ENCODE measurements at places on chromosomes 6 and 20. TPM values are rescaled to one million over a fixed set of nuclear protein-coding genes. Genes with fewer than 3 reads are reported as not detected.

HCRTR2 gene
- total RNA-seq: not detected

ECT2L gene
- under 0.01 TPM for total RNA-seq

RAB44 gene
- not detected for total RNA-seq

TCF15 gene
- total RNA-seq: not detected

PTCRA gene
- not detected for total RNA-seq

RBPJL gene
- total RNA-seq: not detected

ZC2HC1B gene
- not detected for total RNA-seq

E2F1 gene
- total RNA-seq: 14.1 TPM

IMPG1 gene
- not detected for total RNA-seq

DDO gene
- 5.5 TPM for total RNA-seq

Data from aortic smooth muscle cell (primary cell).